ENCODE measurements at places on chromosomes 6 and 20.

DNA sequence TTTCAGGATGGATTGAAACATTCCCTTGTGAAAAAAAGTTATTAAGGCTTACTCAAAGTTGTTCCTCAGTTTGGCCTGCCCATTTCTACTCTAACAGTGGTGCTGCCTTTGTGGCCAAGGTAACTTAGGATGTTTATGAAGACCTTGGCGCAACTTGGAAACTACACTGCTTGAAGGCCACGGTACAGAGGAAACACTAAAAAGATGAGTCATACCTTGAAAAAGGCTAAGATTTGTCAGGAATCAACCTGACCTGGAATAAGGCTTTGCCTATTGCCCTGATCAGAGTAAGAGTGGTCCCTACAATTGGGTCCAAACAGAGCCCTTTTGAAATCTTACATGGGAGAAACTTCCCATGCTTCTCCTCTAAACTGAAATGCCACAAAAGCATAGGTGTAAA, 119.9 kb upstream of the MOCS1 start:
- no peak for DNase-seq

- no peak for DNase-seq
These were observed 117.1 kb upstream of the FBXL4 start for GRCh38 chr6:99064834-99065233.

- DNase-seq = no peak
These were observed 19.2 kb upstream of the POLR1H start for GRCh38 chr6:30041821-30042220.

- DNase-seq = no peak
These were observed 69.5 kb downstream of the LCA5 start for GRCh38 chr6:79467716-79468115.

GRCh38 chr6:105257340-105257739, 77.5 kb upstream of the POPDC3 start:
- no peak for DNase-seq

GRCh38 chr20:9145142-9145541, 76.3 kb downstream of the PLCB4 start:
- no peak for DNase-seq

DNA sequence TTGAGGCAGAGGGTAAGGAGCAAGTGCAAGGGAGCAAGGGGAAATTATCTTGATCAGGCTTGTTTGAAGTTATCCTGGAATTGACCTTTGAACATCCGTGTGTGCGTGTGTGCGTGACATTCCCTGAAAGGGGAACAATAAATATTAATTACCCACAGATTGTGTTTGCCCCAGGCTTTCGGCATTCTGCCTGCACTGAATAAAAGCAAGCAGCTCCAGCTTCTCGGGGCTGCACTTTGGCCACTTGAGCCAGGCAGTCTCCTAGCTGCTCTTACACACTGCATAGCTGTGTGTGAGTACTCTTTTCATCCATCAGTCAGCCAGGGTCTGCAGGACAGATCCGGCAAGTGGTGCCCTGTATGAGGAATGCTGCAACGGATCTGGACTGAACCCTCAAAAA, 107.7 kb upstream of the BTN3A2 start:
- no peak for DNase-seq

GRCh38 chr6:70684794-70685493, 17.3 kb downstream of the SMAP1 start:
- no peak for DNase-seq
